ENCODE measurements at places on chromosomes 3 and 15.

- DNase-seq: peak; percentile 91
Measured at GRCh38 chr15:68559345-68560310, 19.2 kb upstream of the CORO2B start.

- no peak for DNase-seq
Measured at GRCh38 chr15:40803688-40804087, 3.2 kb upstream of the ZFYVE19 start.

DNA sequence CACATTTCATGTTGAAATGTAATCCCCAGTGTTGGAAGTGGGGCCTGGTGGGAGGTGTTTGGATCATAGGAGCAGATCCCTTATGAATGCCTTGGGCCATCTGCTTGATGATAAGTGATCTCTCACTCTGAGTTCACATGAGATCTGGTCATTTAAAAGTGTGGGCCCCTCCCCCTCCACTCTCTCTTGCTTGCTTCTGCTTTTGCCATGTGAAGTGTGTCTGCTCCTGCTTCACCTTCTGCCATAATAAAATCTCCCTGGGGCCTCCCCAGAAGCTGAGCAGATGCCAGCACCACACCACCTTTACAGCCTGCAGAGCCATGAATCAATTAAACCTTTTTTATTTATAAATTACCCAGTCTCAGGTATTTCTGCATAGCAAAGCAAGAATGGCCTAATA lies 14.2 kb upstream of the CD200R1L start:
- peak; percentile 98 for DNase-seq

- DNase-seq: no peak
Measured at GRCh38 chr3:196051282-196052076, 30.4 kb downstream of the TFRC start.

DNA sequence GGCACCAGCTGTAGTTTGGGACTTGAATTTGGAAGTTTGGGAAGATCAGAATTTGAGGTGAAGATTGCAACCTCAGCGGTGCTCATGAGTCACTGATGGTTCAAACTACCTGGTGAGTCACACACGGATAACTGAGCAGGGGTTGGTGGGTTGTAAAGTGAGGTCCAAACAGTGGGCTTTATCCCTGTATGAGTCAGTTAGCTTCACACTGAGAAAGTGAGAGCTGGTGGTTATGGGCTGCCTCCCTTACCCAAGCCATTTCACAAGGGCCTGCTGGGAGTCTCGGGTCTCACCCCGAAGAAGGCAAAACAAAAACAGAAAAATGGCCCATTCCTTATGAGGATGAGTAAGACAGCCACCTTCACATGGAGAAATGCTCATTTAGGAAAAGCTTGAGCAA lies 77.0 kb downstream of the ITGA11 start:
- DNase-seq: no peak

GRCh38 chr3:183654727-183655126 lies 19.3 kb downstream of the KLHL24 start:
- DNase-seq: no peak

- DNase-seq: no peak
Measured at GRCh38 chr15:90681056-90681455, 36.1 kb upstream of the BLM start.

- peak; percentile 7 for DNase-seq
Measured at GRCh38 chr3:94716326-94717018, 653.6 kb downstream of the NSUN3 start.

- DNase-seq: no peak
Measured at GRCh38 chr15:58292751-58293175, 139.0 kb upstream of the LIPC start.

- DNase-seq: peak; percentile 93
Measured at GRCh38 chr3:127150513-127151250, 42.2 kb upstream of the PRR23E start.

GRCh38 chr15:78321786-78322185 lies 18.4 kb upstream of the CRABP1 start:
- DNase-seq: no peak

DNA sequence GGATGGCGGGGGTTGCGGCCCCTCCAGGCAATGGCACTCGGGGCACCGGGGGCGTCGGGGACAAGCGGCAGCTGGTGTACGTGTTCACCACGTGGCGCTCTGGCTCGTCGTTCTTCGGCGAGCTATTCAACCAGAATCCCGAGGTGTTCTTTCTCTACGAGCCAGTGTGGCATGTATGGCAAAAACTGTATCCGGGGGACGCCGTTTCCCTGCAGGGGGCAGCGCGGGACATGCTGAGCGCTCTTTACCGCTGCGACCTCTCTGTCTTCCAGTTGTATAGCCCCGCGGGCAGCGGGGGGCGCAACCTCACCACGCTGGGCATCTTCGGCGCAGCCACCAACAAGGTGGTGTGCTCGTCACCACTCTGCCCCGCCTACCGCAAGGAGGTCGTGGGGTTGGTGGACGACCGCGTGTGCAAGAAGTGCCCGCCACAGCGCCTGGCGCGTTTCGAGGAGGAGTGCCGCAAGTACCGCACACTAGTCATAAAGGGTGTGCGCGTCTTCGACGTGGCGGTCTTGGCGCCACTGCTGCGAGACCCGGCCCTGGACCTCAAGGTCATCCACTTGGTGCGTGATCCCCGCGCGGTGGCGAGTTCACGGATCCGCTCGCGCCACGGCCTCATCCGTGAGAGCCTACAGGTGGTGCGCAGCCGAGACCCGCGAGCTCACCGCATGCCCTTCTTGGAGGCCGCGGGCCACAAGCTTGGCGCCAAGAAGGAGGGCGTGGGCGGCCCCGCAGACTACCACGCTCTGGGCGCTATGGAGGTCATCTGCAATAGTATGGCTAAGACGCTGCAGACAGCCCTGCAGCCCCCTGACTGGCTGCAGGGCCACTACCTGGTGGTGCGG lies 1.9 kb downstream of the CHST2 start:
- peak; percentile 68 for DNase-seq

All from NCI-H524 (cell line).